CD4-positive, alpha-beta T cell treated with Interleukin-1 beta for 1 hour (primary cell): ENCODE measurements at places on chromosomes 5 and 9.

DNA sequence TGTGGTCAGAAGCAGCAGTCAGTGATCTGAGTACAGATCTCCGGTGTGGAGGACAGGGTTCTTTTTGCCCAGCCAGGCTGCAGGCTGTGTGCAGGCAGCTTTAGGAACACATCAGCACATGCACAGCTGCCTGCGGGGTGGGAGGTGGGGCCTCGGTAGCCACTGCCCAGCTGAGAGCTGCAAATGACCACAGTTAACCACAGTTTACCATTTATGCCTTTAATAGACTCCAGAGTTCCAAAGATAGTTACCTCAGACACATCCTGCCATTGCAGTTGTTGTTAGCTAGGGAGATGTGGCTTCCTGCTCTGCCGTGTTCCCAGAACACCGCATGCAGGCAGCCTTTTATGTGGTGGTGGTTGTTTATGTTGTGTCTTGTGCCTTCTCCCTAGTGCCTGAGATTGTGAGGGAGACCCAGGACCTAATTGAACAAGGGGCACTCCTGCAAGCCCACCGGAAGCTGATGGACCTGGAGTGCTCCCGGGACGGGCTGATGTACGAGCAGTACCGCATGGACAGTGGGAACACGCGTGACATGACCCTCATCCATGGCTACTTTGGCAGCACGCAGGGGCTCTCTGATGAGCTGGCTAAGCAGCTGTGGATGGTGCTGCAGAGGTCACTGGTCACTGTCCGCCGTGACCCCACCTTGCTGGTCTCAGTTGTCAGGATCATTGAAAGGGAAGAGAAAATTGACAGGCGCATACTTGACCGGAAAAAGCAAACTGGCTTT is 10.2 kb downstream of the EXOC3 start:
- DNase-seq: no peak

- no peak for DNase-seq
These were observed 565.2 kb upstream of the TLE4 start for GRCh38 chr9:79006546-79006945.

- DNase-seq: peak; percentile 12
These were observed 1.6 kb upstream of the SEMA6A start for GRCh38 chr5:116576053-116576713.

- DNase-seq: no peak
These were observed 3.3 kb upstream of the OCLN start for GRCh38 chr5:69489246-69489645.

DNA sequence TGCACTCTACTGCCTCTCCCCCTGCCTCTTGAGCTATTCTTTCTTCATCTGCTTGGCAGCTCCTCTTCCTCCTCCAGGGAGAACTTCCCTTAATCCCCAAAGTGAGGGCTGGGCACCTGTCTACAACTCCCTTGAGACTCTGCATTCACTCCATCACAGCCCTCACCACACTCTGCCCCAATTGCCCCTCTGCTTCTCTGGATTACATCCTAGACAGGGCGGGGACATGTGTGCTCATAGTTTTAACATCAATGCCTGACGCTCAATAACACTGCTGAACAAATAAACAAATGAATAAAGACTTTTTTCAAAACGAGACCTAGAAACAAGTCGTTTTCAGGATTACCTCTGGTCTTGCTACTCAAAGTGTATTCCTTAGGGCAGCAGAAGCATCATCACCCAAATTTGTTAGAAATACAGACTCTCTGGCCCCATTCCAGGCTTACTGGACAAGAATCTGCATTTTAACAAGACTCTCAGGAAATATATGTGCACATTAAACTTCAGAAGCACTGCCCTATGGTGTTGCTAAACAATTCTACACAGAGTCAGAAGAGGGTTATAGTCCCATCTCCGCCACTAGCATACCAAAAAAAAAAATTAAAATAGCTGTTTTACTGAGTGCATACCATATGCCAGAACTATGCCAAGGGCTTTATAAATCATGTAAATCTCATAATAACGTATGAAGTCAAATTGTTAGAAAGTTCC is 115.6 kb downstream of the CDK5RAP2 start:
- no peak for DNase-seq

GRCh38 chr9:86687788-86688187 is 259.5 kb downstream of the GAS1 start:
- no peak for DNase-seq

DNA sequence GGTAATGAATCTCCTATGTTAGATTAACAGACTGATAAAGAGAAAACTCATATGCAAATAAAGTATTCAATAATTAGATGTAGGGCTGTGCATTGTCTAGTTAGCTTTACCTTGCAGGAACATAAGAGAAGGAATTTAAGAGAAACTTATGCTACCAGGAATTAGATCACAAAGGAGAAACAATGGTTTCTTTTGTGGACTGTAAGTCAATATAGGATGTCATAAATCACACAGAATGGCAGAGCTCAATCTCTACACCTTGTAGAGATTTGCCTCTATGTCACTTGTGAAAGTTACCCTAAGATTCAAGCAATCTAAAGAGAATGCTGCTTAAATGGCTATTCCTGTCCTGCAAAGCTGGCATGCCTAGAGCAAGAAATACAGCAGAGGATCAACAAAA is 26.0 kb downstream of the SLCO4C1 start:
- no peak for DNase-seq

- no peak for DNase-seq
These were observed 93.5 kb upstream of the LRRTM2 start for GRCh38 chr5:138968601-138969000.

DNA sequence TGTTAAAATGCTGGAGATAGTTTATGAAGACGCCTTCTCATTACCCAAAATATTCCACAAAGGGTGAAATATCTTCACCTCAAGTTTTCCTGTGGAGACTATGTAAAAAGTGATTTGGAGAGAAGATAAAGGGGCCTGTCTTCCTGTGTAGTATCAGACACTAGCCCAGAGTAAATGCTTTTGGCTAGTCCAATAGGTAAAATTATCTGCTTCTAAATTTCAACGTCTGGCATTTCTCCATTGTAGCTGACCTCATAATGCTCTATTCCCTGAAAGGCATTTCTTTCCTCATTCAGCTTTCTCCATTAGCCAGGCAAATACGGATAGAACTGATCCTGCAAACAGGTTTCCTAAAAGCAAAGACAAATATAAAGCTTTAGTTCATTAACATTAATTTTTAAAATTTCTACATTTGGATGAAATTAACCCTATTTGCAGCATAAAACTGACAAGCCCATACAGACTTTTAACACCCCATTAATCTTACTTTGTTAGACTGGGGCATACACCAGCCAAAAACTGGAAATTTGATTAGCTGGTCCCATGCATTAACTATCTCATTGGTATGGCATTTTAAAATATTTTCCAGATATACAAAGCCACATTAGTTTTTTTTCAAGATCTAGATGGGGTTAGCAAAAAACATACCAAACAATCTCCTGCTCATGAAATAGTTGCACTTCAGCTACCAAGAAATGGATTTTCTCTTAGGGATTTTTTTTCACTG is 548.8 kb downstream of the EFNA5 start:
- no peak for DNase-seq

GRCh38 chr9:137956039-137956438 is 78.5 kb downstream of the CACNA1B start:
- no peak for DNase-seq

- DNase-seq: no peak
These were observed 100.4 kb downstream of the TRIM36 start for GRCh38 chr5:115069087-115069968.

- DNase-seq: no peak
These were observed 47.9 kb upstream of the XPA start for GRCh38 chr9:97744710-97745708.

DNA sequence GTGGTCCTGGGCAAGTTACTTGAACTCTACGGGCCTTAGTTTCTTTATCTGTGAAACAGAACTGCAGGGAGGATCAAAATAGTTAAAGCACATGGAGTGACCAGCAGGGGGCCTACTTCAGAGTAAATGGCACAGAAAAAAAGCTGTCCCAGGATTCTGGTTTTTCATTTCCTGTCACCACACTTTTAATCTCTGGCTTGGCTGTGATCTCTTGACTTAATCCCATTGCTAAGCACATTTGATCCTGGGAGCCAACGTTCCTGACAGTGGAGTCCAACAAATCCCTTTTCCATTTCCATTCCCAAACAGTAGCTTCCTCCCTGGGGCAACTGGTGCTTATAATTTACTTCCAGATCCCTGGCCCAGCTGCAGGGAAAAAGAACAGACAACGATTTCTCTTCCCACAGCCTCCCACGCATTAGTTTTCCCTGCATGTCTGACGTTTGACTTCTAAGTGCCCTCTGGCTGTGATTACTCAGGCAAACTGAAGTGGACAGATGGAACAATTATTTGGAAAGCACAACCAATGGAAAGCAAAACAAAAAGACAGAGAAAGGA is 136.5 kb upstream of the STK32A start:
- no peak for DNase-seq

DNA sequence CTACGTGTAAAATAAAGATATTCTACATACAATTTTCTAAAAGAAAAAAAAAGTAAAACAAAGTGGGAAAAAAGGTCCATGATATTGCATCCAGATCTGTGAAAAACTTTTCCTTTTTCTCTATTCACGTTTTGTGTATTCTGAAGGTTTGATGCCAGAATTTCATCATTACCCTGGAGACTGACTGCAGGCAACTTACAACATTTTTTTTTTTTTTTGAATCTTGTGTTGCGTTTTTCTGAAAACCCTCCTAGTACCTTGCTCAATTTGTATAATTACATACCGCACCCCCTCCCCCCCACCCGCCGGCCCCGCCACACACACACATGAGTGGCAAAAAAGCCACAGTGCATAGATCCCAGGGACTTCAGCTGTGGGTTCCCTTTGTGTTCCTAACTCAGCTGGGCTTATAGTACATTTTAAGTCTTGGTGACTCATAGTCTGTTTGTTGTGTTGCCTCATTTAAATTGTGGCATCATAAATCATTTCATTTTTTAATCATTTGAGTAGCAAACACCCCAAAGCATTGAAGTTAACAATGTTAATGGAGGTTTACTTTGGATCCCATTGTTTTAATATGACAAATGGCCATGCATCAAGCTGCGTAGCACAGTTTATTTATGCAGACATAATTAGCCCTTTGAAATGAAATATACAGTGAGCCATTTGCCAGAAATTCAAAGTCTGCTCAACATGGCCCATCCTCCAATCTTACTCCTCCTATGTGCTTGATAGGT is 36.0 kb downstream of the PRDM6 start:
- no peak for DNase-seq

GRCh38 chr5:175444905-175445456 is 999 bp upstream of the DRD1 start:
- DNase-seq: no peak
